ENCODE measurements at places on chromosomes 3 and 15.
A peak's percentile ranks its signal among the peaks of the same experiment; 100 is the strongest.

- DNase-seq = peak; percentile 46
Observed at GRCh38 chr3:196219194-196219969, 3.0 kb downstream of the SLC51A start.

DNA sequence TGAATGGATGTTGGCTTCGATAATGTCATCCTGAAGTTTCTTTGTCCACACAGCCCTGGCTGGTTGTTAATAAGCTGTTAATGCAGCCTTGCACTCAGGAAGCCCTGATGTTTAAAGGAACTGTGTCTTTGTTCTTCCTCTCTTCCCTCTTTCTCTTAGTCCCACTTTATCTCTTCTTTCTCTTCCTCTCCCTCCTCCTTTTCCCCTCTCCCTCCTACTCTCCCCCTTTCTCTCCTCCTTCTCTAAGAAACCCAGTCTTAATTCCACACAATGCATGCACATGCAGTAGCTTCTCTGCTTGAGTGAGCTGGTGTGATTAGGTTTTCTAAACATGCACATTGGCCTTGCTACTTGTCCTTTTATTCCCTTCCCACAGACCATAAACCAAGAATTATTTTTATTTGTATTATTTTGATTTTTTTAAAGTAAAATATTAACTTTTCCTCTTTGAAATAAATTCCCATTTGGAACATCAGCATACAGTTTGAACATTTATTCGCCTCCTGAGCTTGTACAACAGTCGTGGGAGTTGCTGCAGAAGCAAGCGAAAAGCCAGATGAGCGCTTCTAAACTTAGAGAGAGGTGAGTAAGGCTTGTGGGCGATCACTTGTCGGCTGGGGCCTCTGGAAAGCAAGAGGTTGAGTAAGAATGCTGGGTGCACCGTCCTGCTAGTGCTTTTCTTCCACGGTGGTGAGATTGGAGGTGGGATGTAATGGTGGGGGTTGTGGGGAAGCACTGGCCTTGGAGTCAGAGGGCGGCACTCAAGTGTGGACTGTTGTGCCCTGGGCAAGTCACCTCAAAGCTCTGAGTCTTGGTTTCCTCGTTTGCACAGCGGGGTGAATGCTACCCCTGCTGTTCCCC, 7.2 kb downstream of the GHRL start:
- DNase-seq = no peak

- no peak for DNase-seq
Observed at GRCh38 chr3:40745381-40746106, 220.8 kb downstream of the ZNF621 start.

GRCh38 chr15:56242576-56243162, 1.0 kb downstream of the RFX7 start:
- DNase-seq = no peak

Data from stimulated activated CD4-positive, alpha-beta T cell treated with anti-CD3 and anti-CD28 coated beads, Interleukin-15, amount 100 ng/mL, for 48 hours (primary cell).